ENCODE measurements at places on chromosomes 4 and X. TPM values are rescaled to one million over a fixed set of nuclear protein-coding genes. Genes with fewer than 3 reads are reported as not detected.

PGAM4 gene
- not detected for total RNA-seq

DNA sequence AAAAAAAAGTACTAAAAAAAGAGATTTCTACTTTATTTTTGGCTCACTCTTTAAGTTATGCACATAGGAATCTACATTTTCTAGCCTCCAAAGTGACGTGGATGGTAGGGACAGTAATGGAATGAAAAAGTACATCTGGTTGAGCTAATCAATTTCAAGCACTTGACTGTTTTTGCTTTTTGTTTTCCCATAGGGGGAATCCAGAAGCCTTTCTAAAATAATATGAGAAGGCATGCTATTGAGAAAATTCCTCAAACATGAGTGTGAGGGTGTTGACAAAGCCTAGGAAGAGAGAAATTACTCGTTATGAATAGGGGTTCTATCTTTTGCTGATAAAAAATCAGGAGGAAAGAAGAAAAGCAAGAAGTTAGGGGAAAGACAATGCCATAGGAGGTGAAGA is 242.5 kb upstream of the PUDP start:
- no peak for DNase-seq

DNA sequence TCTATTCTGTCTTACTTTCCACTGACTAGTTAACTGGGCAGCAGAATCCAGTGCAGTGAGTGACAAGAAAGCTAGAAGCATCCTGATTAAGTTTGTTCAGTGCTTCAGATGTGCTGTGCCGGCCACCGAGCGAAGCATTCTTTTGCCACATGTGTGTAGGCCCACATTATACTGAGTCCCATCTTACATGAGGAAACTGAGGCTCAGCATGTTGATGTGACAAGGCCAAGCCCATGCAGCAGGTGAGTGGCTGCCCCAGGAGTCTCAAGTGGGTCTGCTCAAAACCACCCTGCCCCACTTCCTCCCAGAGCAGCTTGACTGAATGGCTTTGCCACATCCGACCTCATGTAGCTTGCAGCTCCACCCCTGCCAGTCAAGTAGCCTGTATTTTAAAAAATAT is 50.5 kb downstream of the RHOH start:
- DNase-seq = no peak

FAM53A gene
- total RNA-seq = 1.8 TPM

TNMD gene
- not detected for total RNA-seq

SLITRK2 gene
- 0.10 TPM for total RNA-seq

DNA sequence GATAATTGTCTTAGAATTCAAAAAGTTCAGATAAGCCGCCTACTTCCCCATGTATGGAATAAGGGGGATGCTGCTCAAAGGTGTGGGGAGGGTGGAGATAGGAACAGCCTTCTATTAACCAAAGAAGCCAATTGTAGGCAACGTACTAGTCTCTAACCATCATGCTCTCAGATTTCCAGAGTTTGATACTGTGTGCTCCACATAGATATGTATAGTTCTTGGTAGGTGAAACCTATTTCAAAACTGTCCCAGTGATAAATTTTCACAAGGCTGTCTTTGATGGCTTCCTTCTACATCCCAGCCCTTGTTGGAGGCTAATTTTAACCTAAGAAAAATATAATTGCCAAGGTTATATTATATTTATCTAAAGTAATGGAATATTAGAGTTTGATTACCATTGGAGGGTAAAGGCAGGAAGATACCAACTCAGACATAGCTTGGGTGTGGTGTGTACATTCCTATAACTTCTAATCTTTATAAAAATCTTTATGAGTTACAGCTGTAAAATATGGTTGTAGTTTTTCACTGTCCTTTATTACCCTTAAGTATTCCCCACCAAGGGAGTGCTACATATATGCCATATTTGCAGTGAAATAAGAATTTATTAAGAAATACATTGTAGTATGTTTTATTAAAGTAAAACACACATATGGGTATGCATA is 87.7 kb downstream of the SLC4A4 start:
- DNase-seq = no peak

DNA sequence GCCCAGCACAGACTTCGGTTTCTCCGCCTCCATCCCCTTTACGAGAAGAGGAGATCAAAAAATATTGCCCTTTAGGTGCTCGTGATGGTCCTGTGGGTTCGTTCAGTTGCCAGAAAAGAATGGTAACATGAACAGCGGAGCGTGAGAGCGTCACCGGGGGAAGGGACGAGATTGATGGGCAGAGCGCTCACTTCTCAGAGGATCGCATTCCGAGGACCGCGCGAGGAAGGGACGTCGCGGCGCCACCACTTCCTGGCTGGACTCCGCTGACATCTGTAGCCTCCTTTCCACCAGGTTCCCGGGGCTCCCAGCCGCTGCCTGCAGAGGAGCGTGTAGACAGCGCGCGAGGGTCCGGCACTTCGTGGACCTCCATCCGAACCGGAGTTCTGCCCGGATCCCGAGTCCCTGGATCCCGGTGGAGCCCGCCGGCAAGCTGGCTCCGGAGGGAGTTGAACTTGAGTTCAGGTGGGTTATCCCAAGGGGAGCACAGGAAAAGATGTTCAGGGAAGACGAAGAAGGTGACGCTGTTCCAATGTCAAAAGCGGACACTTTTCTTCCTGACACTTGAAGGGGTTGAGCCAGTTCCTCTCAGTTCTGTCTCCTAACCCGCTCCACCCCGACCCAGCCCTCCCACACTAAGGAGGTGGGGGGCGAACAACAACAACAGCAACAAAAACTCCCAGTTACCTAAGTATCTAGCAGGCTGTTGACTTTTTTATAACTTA is 484 bp downstream of the GALNTL6 start:
- DNase-seq = peak; percentile 22

- DNase-seq = no peak
These were observed 59.6 kb downstream of the UGT8 start for GRCh38 chr4:114658179-114658578.

GRCh38 chr4:177006331-177006730 is 213.6 kb upstream of the VEGFC start:
- DNase-seq = no peak

GRCh38 chr4:153778383-153778782 is 10.5 kb downstream of the SFRP2 start:
- no peak for DNase-seq

DUX4 gene
- total RNA-seq = 0.49 TPM

Data from endothelial cell (in vitro differentiated cells).